ENCODE measurements at places on chromosomes 6 and 20.

- DNase-seq, result no peak
Observed at GRCh38 chr6:109327491-109327890, 54.8 kb downstream of the CD164 start.

GRCh38 chr6:108648191-108648590 lies 87.5 kb downstream of the FOXO3 start:
- no peak for DNase-seq

- DNase-seq, result no peak
Observed at GRCh38 chr20:43188234-43188653, 1.5 kb downstream of the PTPRT start.

DNA sequence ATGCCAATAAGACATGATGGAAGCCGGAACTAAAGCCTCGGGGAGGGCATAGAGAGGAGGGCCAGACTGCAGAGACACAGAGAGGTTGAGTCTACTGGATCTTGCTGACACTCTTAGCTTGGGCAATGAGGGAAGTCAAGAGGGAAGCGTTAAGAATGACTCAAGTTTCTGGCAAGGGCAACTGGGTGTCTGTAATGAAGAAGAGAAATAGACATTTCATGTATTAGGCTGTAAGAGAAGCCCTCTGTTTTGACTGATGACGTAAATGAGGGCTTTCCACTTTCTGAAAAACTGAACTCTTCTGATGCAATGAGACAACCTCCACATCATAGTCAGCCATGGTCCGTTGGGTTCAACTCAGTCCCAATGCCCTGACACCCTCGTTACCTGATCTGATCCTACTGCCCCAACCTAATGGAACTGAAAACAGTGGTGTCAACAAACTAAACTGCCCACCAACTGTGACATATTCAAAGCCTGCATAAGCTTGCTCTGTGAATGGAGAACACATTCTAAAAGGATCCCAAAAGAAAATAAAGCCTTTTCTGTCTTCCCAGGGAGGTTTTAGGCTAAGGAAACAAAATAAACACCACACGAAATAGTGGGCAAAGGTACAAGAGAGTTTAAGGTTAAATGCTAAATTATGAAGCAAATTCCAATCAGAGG lies 45.8 kb upstream of the PNRC1 start:
- DNase-seq, result no peak

DNA sequence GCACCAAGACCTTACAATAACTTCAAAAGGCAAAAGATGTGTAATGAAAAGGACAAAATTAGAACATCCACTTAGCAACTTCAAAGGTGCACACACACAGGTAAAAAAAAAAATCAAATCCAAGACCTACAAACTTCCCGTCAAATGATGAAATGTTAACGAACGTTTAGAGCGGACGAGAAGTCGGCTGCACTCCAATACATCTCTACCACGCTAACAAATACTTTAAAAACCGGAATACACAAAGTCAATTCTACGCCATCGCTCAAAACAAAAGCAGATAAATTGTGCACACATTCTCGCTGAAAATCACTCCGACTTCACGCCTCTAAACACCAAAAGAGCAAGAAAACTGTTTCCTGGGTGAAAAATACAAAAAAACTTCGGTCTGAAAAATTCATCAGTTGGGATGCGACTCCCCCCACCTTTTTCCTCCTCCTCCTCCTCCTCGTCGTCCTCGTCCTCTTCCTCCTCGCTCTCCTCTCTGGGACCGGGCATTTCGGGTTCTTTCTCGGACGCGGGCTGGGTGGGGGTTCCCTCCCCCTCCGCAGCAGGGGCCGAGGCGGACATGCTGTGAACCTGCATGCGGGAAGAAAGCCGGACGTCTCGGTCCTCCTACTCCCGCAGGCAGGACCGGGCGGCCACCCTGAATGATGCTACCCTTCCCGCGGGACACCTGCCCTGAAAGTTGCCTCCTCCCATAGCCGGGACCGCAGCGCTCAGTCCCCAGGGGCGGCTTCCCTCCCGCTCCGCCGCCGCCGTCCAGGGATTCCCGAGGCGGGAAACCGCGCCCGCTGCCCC lies 712 bp downstream of the DEK start:
- DNase-seq, result peak; percentile 43

DNA sequence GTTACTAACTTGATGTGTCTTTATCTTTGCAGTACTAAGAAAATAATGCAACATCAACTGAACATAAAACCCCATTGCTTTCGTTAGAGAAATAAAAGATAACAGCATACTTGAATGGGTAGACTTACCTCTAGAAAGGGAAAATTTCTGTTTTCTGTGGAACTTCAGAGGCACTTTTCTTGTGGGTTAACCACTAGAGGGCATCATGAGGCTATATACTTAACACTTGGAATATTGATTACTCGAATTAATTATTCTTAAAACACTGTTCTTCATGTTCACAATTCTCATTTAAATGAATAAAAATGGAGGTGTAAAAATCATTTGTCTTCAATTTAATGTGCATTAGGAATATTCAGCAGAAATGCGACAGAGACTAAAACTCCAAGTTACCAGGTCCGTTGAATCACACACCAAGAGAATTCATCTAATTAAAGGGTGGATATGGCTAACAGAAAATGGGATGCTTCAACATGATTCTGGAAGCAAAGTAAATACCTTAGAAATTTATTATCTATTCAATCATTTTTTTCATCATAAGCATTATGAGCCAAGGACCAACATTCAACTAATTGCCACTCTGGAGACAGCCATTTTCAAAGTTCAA lies 330.8 kb upstream of the PREP start:
- DNase-seq, result peak; percentile 23

DNA sequence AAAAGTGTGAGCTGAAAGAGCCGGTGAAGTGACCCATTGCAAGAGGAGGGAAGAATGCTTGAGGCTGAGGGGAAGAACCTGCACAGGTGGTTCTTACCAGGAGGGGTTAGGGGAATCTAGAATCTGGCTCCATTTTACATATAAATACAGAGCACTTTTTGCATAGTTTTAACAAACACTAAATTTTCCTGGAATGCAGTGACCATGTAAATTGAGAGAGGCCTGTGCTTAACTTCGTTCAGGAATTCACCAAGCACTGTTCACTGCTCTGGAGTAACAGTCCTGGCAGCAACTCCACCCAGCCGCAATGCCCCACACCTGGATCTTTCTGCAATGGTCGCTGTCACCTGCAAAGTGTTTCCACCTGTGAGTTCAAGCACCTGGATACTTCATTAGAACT lies 13.2 kb upstream of the RIPOR3 start:
- no peak for DNase-seq

- DNase-seq, result no peak
Observed at GRCh38 chr20:32067234-32067821, 15.3 kb downstream of the HCK start.

GRCh38 chr20:53074811-53075314 lies 102.7 kb downstream of the TSHZ2 start:
- no peak for DNase-seq

GRCh38 chr6:139303185-139303584 lies 11.4 kb upstream of the TXLNB start:
- DNase-seq, result no peak

DNA sequence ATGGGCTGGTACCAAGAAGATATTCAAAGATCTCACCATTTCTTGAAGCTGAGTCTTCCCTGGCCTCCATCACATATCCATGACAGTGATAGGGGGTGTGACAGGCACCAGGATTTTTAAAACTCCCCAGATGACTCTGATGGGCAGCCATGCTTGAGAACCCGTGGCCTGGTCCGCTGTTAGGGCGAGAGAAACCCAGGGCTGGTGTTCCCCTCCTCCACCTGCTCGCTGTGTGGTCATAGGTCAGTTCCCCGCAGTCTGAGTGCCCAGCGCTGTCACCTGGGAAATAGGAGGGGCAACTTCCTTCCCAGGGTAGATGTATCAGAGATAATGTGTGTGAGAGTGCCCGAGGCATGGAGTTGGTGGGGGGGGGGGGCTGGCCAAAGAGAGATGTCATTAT lies 50.9 kb downstream of the TMEM242 start:
- DNase-seq, result no peak

GRCh38 chr6:36459501-36459900 lies 16.7 kb downstream of the KCTD20 start:
- no peak for DNase-seq

GRCh38 chr20:58251979-58252591 lies 23.6 kb upstream of the ANKRD60 start:
- no peak for DNase-seq

GRCh38 chr20:59850018-59850641 lies 83.3 kb downstream of the SYCP2 start:
- peak; percentile 78 for DNase-seq

DNA sequence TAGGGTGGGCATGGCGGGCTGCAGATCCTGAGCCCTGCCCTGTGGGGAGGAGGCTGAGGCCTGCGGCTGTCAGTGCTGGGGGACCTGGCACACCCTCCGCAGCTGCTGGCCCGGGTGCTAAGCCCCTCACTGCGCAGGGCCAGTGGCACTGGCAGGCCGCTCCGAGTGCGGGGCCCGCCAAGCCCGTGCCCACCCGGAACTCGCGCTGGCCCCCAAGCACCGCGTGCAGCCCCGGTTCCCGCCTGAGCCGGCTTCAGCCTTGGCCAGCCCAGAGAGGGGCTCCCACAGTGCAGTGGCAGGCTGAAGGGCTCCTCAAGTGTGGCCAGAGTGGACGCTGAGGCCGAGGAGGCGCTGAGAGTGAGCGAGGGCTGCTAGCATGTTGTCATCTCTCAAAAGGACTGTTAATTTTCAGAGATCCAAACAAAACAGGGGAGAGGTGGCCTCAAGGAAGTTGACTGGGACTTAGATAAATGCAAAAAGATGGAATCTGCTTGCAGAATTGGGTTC lies 74.5 kb upstream of the RBM24 start:
- DNase-seq, result no peak

GRCh38 chr6:20291764-20292580 lies 79.7 kb upstream of the MBOAT1 start:
- peak; percentile 97 for DNase-seq

DNA sequence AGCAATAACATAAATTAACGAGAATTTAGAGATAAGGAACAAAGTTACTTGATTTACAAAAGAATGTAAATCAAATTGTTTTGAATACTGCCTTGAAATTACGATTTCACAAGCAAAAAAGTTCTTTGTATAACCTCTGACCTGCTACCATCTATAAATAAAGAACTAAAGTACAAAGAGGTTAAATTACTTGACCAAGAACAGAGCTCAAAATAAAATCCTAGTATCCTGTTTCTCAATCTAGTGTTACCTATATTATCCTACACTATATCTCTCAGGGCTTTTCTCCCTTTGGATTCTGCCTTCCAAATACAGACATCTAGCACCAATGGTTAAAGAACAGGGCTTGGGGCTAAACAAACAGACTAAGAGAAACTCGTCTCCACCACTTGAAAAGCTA lies 43.8 kb downstream of the PLN start:
- DNase-seq, result no peak

- no peak for DNase-seq
Observed at GRCh38 chr20:34717230-34718095, 13.3 kb downstream of the TP53INP2 start.

- no peak for DNase-seq
Observed at GRCh38 chr20:17023806-17024205, 203.0 kb upstream of the PCSK2 start.

DNA sequence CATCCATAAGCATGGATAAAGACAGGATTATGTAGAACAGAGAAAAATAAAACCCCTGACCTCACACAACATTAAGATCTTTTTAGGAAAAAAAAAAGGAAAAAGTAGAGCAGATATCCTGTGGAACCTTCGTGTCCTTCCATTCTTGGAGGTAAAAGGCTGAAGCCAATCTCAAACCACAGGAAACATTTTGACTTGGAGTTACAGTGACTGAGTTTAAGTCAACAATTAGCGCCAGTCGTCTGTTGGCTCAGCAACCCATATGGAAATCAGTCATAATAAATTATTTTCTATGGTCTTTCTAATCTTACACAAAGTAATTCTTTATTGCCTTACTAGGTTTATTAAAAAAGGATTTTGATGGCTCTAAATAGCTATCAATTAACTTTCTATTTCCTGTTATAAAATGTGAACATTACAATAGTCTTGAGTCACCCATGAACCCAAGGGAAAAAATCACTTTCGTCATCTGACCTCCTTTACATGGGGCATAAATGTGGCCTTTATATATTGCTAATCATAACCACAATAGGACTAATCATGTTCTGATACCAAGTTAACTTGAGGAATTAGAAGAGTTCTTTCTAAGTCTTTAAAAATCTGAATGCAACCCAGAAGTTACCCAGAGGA lies 592.9 kb downstream of the TFAP2B start:
- DNase-seq, result no peak

GRCh38 chr6:102759415-102759814 lies 1365.9 kb downstream of the GRIK2 start:
- no peak for DNase-seq

DNA sequence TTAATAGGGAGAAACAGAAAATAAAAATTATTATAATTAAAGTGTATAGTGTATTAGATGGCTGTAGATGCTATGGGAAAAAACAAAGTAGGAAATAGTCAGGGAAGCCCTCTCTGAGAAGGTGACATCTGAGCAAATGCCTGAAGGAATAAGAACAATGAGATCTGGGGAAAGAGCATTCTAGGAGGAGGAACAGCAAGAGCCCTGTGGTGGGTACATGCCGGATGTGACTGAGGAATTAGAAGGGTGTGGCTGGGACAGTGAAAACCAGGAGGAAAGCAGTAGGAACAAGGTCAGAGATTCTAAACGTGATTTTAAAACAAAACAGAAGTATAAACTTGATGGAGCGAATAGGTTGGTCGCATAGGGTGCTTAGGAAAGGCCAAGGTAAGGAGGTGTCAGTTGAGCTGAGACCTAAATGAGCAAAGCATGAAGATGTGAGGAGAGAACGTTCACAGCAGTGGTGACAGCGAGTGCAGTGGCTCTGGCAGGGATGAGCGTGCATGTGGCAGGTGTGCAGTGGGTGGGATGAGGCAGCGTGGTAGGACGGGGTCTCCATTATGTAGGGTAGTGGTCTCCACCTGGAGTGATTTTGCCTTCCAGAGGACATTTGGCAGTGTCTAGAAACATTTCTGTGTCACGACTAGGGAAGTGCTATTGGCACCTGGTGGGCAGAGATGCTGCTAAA lies 97.1 kb upstream of the MRPS10 start:
- DNase-seq, result no peak

GRCh38 chr20:904039-904545 lies 12.0 kb downstream of the ANGPT4 start:
- DNase-seq, result no peak

GRCh38 chr6:133377219-133377618 lies 136.1 kb downstream of the EYA4 start:
- DNase-seq, result no peak

GRCh38 chr6:107599043-107599442 lies 109.1 kb downstream of the SOBP start:
- DNase-seq, result no peak

DNA sequence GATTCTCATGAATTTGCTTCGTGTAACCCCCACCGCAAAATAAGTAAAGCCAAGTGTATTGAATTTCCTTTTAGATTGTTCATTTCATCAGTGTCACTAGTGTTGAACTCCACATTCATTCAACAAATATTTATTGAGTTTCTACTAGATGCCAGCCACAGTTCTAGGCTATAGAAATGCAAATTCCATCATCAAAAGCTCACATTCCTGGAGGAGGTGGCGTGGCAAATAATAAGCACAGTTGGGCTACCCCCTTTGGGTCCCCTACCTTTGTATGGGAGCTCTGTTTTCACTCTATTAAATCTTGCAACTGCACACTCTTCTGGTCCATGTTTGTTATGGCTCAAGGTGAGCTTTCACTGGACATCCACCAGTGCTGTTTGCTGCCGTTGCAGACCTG lies 12.7 kb upstream of the ME1 start:
- no peak for DNase-seq

- DNase-seq, result no peak
Observed at GRCh38 chr6:122817358-122817757, 28.3 kb downstream of the SMPDL3A start.

All from NCI-H2029 treated with DMSO at 0.1 percent for 48 hours (cell line).